ENCODE measurements at places on chromosomes 5 and 9. TPM values are rescaled to one million over a fixed set of nuclear protein-coding genes. Genes with fewer than 3 reads are reported as not detected.

The DOCK8 gene
- 4.0 TPM for total RNA-seq

GRCh38 chr9:75604661-75605060 is 285.8 kb upstream of the PCSK5 start:
- no peak for DNase-seq

- DNase-seq = no peak
Measured at GRCh38 chr5:1018596-1018995, 10.0 kb downstream of the NKD2 start.

DNA sequence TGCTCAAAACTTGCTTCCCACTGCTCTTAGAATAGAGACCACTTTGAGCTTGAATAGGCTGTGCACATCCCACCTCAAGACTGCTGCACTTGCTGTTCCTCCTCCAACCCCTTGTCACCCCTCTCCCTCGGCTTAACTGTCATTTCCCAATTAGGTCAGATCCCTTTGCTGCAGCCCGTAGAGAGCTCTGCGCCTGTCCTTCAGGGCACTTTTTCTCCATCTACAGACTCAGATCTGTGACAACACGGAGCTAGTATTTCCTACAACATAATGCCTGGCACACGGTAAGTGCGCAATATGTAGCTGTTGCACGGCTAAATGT is 485 bp upstream of the HABP4 start:
- DNase-seq = no peak

GRCh38 chr5:38022631-38023030 is 182.8 kb upstream of the GDNF start:
- DNase-seq = no peak
